GM20000 (cell line): ENCODE measurements at places on chromosomes 4 and X.

DNA sequence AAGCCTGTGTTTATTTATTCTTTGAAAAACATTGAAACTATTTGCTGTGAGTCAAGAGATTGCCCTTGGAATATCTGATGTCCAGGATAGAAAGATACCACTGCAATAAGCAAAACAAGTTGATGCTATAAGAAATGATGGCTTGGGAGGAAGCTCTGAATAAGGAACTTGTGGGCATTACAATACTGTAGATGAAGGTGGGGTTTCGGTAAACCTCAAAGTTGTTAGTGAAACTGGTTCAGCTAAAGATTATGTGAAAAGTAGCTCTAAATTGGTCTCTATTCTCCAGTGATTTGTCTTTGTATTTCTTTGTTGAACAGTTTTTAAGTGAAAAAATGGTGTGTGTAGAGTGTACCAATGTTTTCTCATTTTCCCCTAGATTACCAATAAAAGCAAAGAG, 128.7 kb downstream of the AKAP4 start:
- DNase-seq, result no peak

DNA sequence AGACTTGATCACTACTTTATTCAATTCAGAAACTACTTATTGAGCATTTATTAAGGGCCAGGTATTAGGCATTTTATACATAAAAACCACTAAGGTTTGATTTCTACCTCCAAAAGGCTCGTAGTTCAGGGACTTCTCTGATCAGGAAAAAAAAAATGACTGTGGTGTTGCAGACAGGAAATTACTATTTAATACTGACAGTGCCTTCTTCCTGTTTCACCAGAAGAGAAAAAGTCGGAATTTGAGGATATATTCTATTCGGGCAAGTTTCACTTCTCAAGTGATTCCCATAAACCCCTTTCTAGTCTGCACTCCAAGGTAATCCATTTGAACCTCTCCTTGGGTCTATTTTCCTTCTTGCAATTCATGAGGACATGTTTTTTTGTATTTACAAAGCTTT, 15.3 kb upstream of the TASL start:
- no peak for DNase-seq

DNA sequence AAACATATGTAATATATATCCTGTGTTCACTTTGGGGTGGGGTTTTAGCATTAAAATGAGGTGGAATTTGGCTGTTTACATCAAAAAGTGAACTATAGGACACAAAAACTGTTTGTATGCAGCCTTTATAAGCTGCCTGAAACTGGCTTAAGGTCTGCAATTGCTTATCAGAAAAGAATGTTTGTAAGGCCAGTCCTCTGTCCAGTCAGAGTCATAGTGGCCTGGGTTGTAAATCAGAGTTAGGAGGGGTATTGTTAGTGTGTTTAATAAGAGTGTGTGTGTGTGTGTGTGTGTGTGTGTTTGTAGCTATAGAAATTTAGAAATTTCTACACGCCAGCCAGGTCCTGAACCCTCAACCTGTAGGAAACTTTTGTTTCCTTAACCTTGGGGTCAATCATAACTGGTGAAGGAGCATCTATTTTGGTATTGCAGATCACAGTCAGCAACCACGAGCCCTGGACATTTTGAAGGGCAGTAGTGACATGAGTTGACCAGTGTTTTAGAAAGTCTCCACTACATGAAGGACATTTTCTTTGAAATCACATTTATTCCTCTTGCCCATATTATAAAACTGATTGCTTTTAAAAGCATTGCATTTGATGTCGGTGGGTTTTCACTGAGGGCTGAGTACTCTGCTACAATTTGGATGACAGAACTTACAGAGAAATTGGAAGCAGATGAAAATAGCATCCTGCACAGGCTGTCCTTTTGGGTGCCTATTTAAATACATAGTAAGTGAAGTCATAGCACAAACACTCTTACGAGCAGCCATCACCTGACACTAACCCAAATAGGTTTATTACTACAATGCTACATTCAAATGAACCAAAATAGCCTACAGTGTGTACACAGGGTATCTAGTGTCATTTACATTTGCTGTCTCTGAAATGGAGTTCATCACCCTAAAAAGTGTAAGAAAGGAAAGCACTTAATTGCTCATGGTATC, 11.2 kb upstream of the TMEM154 start:
- no peak for DNase-seq

DNA sequence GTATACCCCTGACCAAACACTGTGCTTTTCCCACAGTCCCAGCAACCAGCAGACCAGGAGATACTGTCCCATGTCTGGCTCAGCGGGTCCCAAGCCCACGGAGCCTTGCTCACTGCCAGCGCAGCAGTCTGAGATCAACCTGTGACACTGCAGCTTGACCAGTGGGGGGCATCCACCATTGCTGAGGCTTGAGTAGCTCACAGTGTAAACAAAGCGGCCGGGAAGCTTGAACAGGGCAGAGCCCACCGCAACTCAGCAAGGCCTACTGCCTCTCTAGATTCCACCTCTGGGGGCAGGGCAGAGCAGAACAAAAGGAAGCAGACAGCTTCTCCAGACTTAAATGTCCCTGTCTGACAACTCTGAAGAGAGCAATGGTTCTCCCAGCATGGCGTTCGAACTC, 58.1 kb downstream of the SLC10A6 start:
- DNase-seq, result no peak

DNA sequence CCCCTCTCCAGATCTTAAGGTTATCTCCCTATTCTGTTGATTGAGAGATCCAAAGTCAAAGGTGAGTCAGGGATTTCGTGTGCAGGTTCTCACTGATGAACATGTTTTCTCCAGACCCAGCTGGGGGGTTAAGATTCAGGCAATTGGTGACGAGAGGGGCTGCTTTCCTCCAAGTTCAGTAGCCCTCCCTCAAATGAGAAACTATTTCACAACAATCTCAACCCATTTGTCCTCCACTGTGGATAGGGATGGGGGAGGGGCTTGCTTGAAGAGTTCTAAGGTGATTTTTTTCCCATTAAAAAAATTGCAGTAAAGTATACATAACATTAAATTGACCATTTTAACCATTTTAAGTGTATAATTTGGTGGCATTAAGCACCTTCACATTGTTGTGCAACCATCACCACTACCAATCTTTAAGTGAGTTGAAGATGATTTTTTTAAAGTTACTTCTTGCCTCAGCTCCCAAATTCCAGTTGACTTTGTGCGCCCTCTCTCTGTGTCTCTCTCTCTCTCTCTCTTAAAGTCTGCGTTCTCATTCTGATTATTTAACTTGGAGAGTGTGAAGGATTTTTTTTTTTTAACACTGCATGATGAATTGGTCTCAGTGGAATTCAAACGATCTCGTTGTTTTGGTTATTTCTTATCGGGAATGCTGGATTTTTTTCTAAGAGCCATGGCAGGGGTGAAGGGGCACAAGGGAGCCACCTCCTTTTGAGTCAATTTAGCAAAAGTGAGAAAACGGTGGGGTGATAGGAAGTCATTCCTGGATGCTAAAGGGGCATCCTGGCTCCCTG, 175.9 kb downstream of the SHROOM3 start:
- DNase-seq, result no peak

GRCh38 chrX:50978920-50979682, 68.6 kb downstream of the BMP15 start:
- DNase-seq, result no peak

GRCh38 chr4:101101072-101101471, 246.3 kb downstream of the PPP3CA start:
- DNase-seq, result no peak

DNA sequence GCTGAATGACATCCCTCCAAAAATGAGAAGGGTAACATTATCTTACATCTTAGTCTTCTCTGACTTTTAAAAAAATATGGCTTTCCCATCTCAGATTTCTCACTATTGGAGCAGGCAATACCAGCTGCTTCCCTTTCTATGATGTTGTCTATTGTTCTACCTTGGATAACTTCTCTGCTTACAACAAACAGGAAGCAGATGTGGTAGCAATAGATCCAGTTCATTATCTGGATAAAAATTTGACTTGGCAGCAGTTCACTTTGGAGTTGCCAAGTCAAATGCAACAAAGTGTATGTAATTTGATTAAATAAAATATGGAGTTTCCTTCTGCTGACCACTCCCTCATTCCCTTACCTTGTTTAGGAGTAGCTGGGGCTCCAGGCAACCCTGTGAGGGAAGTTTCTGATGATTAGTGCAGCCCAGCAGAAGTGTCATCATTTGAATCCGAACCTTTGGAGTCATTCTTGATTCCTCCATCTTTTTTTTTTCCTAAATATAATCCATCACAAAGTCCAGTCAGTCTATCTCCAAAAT, 72.0 kb upstream of the GPRIN3 start:
- DNase-seq, result no peak

DNA sequence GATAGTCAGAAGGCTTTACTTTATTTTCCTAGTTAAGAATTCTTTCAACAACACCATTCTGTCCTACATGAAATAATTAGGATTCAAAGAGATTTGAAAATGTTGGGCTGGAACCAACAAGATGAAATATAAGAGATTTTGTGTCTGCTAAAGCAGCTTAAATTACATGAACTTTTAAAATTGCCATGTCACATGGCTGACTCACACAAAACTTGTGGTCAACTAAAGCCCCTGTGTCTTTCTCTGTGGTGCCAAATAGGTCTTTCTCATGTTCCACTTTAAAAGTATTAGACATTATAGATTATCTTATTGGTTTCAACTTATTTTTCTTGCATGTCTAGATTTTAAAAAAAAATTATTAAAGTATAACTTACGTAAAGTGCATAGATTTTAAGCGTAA, 60.8 kb upstream of the FHL1 start:
- DNase-seq, result no peak

- no peak for DNase-seq
These were observed 169.7 kb downstream of the COL4A6 start for GRCh38 chrX:108268434-108269080.

DNA sequence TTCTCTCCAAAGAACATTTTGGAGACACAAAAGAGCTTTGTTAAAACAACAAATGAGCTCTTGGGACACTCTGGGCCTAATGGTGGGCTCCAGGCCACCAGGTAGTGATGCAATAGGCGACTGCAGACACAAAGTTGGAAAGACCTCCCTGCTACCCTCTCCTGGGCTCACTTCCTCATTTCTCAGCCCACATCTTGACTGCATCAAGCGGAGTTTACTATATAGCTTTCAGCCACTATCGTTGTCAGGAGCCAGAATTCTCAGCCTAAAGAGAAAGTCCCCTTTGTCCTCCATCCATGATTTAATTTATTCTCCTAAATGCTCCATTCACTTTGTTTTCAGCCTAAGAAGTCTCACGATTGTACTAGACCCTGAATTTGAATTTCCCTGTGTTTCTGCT, 114.9 kb downstream of the EFHC2 start:
- peak; percentile 1 for DNase-seq

DNA sequence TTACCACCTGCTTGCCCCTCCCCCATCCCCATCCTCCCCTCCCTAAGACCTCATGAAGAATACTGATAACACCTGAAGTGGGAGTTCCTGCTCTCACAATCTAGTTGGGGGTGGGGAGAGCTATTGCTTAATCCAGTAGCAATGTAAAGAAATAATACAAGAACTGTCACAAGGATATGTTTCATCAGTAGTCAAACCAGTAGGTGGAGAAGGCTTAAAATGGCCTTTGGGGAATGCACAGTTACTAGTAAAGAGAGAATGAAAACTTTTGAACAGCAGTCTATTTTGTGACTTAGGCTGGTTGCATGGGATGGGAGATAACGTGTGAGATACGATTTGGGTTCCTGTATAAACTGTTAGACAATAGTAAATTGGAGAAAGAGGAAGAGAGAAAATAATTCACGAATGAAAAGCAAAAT, 6.0 kb downstream of the GALNT7 start:
- no peak for DNase-seq

- no peak for DNase-seq
These were observed 20.6 kb upstream of the BBS12 start for GRCh38 chr4:122711919-122712318.

DNA sequence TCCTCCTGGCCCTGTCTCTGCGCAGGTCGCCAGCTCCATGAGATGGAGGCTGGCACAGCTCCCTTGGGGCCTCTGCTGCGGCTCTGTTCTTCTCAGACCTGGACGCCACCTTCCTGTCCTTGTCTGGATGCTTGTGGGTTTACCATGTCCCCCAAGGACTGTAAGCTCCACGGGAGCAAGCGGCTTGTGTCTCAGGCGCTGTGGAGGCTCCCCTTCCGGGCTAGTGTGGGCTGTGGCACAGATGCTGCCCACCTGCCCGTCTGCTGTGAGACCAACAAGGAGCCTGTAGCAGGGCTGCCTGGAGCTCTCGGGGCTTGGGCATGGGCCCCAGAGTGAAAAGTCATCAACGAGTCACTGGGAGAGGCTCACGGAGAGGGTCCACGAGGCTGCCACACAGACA, 25.2 kb downstream of the NAT8L start:
- no peak for DNase-seq

DNA sequence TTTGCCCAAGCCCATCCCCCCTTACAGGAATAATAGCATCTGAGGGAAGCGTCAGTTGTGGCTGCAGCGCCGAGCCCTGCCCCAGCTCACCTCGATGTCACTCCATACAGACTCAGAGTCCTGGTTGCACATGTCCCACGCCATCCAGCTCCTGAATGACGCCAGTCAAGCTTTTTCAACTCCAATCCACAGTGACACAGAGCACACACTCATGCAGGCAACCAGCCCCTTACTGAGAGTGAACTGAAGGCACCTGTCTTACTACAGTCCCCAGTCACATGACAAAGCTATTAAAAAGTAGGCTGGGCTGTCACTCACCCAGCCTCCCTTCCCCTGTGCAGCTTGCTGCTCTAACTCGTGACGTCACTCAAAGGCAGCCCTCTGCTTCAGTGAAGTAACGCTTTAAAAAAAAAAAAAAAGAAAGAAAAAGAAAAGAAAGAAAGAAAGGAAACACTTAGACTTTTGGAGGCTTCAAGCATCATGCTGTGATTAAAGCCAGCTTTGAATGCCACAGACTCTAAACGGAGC, at the start of gene PPARGC1A:
PPARGC1A (minus strand) TSS at position 234 of the 528 bp plus-strand sequence; CDS start at position 144, 90 bp downstream.
- no peak for DNase-seq

DNA sequence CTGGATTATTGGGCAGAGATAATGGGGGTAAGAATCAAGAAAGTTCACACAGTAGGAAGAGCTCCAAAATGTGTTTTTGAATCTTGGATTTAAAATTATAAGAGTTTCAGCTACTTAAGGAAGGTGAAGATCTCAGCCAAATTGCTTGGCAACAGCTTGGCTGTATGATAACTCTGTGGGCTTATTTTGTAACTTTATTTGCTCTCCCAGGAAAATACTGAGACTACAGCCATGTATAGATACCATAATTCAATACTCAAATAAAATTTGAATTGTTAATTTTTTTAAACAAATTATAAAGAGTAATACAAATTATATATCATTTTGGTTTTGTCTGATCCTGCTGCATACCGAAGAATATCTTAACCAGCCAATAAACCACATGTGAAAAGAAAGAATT, 129.5 kb upstream of the INPP4B start:
- no peak for DNase-seq

DNA sequence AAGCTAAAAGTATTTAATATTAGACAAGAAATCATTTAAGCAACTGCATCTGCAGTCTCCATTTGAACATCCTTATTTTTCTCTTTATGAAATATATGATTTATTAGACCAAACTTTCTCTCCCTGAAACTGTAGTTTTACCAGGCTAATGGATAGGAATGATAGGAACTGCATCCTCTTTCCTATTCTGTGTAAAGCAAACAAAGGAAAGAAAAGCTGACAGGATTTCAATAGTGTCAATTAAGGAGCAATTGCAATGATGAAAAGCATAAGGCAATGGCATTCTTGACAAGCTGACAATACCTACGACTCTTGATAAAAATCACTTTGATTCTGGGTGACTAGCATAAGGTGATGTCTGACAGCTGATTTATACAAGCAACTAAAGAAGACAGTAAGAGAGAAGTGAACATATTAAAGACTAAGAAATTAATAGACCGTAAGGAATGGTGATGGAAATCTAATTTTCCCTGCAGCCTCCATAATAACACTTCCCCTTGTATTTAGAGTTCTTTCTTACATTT, 502.5 kb downstream of the TECRL start:
- DNase-seq, result no peak
